ENCODE measurements at places on chromosomes 7 and 10.

GRCh38 chr7:35570937-35571336 is 124.0 kb downstream of the HERPUD2 start:
- no peak for DNase-seq

- no peak for DNase-seq
Observed at GRCh38 chr7:137968890-137969289, 33.0 kb downstream of the CREB3L2 start.

DNA sequence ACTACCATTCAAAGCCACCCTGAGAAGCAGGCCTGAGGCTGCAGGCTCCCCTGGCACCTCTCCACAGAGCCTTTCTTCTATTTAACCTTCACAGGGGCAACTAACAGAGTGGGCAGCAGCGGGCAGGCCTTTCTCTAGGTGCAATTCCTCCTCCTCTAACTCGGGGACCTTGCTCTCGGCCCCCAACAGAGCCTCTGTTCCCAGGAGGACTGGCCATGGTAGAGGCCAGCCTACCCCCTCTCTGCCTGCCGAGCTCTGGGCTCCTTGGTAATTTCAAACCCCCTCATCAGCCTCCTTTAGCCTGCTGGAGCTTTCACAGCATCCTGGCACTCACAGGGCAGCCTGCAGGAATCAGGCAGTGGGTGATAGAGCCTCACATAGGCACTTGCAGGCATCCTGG is 920.8 kb upstream of the ZNF722 start:
- no peak for DNase-seq

- DNase-seq = peak; percentile 53
Observed at GRCh38 chr7:43758029-43758821, at the start of gene BLVRA. Gene BLVRA, plus strand, starts transcription at chr7:43758680. Its CDS starts 12,479 bp downstream, at chr7:43771159.

- DNase-seq = no peak
Observed at GRCh38 chr7:68929781-68930261, 668.5 kb upstream of the AUTS2 start.

- DNase-seq = no peak
Observed at GRCh38 chr10:116615199-116615776, 5.5 kb upstream of the PNLIPRP2 start.

DNA sequence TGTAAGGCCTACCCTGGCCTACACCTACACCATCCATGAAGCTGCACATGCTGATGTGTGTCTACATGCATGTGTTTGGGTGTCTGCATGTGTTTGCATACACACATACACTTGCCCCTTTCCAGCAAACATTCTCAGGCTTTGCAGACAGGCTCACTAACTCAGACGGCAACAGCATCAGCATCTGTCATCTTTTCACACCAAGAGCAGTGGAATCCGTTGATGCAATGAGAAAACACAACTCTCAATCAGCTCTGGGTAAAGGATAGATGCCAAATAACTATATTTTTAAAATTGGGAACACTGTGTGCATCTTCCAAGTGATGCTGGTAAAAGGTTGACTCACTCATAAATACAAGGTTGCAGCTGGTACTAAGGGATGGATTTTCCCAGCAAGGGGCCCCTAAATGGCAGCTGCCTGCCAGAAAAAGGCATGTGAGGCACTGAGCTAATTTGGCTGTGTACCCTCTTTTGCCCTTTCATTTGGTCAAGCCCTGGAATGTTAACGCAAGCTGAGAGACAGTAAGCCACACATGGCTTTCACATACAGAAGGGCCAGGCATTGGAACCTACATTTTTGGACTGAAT is 296.3 kb upstream of the NPSR1 start:
- no peak for DNase-seq

- no peak for DNase-seq
Observed at GRCh38 chr7:140619176-140619575, 21.4 kb downstream of the DENND2A start.

DNA sequence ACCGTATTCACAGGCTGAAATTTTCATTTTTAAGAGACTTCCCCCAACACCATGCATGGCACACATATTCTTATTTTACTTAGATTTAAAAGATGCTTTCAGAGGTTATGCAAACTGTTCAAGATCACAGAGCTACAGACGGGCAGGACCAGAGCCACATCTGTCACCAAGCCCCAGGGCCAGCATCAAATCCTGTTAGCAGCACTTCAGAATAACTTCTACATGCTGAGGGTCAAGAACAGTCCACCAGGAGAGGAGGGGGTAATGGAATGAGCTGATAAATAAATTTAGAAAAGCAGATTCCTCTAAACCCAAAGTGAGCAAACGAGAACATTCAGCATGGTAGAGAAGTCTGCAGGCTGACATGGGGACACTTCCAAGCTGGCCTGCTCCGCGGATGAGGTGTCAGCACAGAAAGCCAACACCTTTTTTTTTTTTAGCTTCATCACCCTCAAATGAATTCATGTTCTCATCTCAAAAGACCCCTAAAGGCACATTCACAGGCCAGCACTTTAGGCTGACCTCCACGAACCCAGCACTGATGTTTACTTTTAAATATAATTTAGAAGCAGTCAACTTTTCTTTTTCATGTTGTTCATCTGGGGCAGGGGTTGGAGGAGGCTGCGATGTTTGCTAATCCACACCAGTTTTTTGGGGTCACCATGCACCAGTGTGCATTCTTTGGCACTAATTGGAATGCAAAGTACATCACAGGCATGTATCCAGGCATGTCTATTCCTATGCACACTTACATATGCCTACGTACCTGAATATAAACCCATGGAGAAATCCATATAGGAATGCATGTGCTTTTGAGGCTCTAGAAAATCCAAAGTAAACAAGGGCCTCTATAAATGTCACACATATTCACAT is 249.0 kb downstream of the TNS3 start:
- no peak for DNase-seq

- no peak for DNase-seq
Observed at GRCh38 chr7:70787771-70788170, 344.2 kb upstream of the GALNT17 start.

- DNase-seq = peak; percentile 3
Observed at GRCh38 chr10:13528123-13528874, 515 bp downstream of the BEND7 start.

DNA sequence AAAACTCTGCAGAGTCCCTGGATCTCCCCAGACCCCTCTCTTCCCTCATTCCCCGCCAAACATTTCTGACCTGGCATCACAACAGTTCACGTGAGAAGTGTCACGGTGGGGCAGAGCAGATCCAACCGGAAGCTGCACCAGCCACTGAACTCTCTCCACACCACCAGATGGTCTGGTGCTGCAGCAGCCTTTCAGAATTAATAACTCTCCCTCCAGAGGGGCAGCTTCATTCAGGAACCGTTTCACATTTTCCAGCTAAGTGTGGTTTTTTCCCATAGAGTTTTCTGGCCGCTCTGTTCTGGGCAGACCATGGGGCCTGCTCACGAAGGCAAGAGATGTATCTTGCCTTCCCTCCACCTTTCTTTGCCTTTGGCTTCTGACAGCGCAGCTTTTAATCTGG is 486.7 kb upstream of the GALNT17 start:
- DNase-seq = no peak

- no peak for DNase-seq
Observed at GRCh38 chr10:20698837-20699236, 198.3 kb downstream of the NEBL start.

- no peak for DNase-seq
Observed at GRCh38 chr7:138756591-138757242, 41.1 kb upstream of the TMEM213 start.

DNA sequence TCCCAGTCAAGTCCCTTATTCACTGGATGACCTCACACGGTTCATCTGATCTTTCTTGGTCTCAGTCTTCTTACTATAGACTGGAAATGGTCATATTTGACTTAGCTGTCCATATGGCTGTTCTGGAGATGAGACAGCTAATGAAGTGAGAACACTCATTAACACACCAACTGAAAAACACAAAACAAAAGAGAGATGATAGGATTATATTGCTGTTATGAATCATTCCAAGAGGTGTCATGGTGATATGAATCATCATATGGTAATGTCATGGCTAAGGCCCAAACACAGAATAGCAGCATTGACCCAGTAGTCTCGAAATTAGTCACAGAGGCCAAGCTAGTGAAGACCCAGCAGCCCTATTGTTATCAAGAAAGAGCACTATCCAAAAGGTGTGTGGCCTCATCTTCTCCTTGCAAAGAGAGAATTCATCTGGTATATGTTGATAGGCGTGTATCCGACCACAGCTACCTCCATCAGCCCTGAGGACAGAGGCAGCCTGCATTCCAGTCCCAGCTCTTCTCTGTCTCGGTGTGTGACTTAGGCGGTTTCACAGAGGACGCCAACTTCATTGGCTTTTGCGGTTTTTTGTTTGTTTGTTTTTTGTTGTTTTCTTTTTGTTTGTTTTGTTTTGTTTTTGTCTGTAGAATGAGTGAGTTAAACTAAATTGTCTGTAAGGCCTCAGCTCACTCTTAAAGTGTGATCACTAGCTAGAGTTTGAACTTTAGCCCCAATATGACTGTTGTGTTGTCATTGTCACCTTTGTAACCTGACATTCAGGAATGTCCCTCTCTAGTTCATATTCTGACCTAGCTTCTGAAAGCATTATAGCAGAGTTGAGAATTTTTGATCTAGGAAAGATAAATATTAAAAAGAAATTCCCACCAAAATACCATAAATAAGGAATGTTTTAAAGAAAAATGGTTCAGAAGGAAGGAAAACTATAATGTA is 97.4 kb upstream of the PDCD4 start:
- DNase-seq = no peak

- no peak for DNase-seq
Observed at GRCh38 chr7:37376386-37376785, 72.3 kb downstream of the ELMO1 start.

All from naive B cell (primary cell).